ENCODE measurements at places on chromosomes 12 and 14. TPM values are rescaled to one million over a fixed set of nuclear protein-coding genes. Genes with fewer than 3 reads are reported as not detected.

GRCh38 chr12:122336015-122336946 lies 70.0 kb upstream of the VPS33A start:
- no peak overlapping the region for H3K4me3 ChIP-seq
- peaks cover 7% of the 10 kb centered on the region for H3K4me1 ChIP-seq
- no peaks in the 10 kb centered on the region for H3K27me3 ChIP-seq
- peak; percentile 68 for DNase-seq
- H3K36me3 ChIP-seq = peaks cover 10% of the 10 kb centered on the region
- peak overlapping the region; percentile 75 for H3K27ac ChIP-seq

GRIP1 gene
- total RNA-seq = 0.61 TPM

GRCh38 chr14:75147423-75148071 lies 20.7 kb upstream of the NEK9 start:
- H3K27ac ChIP-seq = no peak overlapping the region
- H3K4me1 ChIP-seq = peaks cover 59% of the 10 kb centered on the region
- peaks cover 53% of the 10 kb centered on the region for H3K36me3 ChIP-seq
- peak; percentile 47 for DNase-seq
- H3K4me3 ChIP-seq = no peak overlapping the region
- H3K27me3 ChIP-seq = no peaks in the 10 kb centered on the region

GRCh38 chr12:93061473-93062419 lies 132.7 kb upstream of the EEA1 start:
- no peak overlapping the region for H3K27ac ChIP-seq
- peaks cover 22% of the 10 kb centered on the region for H3K27me3 ChIP-seq
- H3K4me1 ChIP-seq = peaks cover 16% of the 10 kb centered on the region
- H3K4me3 ChIP-seq = no peak overlapping the region
- DNase-seq = no peak

DNA sequence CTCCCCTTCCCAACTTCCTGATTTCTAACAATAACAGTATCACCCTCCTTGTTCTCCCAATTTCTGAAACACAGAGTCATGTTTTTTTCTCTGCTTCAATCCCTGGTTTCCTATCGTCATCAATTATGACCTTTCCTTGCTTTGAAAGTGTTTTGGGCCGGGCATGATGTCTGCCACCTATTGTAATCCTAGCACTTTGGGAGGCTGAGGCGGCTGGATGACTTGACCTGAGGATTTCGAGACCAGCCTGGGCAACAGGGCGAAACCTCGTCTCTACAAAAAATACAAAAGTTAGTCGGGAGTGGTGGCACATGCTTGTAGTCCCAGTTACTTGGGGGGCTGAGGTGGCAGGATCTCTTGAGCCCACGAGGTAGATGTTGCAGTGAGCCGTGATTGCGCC lies 12.6 kb upstream of the GPR162 start:
- H3K4me1 ChIP-seq = peaks cover 7% of the 10 kb centered on the region
- H3K27ac ChIP-seq = no peak overlapping the region
- H3K36me3 ChIP-seq = peaks cover 1% of the 10 kb centered on the region

GPR132 gene
- total RNA-seq = 16.4 TPM
